NT2/D1 (cell line): ENCODE measurements at places on chromosomes 7 and 10.

- no peak for DNase-seq
These were observed 63.6 kb downstream of the TCERG1L start for GRCh38 chr10:131247873-131248272.

DNA sequence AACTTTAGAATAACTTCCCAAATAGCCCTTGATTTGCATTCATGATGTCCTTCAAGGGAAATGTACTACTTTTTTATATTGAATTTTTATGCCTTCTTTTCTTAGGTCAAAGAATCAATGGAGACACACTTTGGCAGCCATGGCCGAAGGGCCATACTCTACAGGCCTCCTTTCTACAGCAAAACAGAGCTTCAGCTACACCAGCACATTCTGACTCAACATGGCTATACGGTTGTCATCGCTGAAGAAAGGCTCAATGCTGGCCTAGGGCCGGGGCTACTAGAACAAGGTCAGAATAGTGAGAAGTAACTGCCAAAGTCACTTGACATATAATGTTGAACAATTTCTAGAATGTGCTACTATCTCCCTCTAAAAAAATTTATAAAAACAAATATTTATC is 27.0 kb downstream of the CPED1 start:
- no peak for DNase-seq

DNA sequence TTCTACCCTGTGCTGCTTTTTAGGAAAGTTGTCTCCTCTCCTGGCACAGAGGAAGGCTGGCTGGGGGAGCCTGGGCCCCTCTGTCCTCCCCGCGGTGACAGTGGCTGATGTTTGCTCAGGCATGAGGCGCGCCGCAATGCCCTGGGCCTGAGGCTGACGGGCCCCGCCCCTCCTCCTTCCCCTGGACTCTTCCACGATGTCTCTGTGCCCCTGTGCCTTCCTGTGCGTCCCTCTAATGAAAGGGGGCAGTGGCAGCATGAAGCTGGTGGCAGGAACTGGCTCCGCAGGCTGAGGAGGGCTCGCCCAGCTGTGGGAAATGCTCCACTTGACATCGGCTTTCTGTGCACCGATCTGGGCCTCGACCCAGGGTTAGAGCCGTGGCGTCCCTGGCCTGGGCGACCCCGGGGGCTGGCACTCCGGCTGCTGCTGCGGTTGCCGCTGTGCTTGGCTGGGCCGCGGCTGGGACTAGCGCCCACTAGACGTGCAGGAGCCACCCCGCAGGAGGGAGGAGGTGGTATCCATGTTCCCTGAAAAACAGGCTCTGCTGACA is 67.9 kb downstream of the ZNF680 start:
- DNase-seq: no peak

- no peak for DNase-seq
These were observed 74.0 kb upstream of the TRIL start for GRCh38 chr7:29032146-29032545.

GRCh38 chr7:77899516-77899915 is 100.9 kb downstream of the PHTF2 start:
- no peak for DNase-seq

- DNase-seq: no peak
These were observed 29.7 kb upstream of the GPAM start for GRCh38 chr10:112213098-112213823.

DNA sequence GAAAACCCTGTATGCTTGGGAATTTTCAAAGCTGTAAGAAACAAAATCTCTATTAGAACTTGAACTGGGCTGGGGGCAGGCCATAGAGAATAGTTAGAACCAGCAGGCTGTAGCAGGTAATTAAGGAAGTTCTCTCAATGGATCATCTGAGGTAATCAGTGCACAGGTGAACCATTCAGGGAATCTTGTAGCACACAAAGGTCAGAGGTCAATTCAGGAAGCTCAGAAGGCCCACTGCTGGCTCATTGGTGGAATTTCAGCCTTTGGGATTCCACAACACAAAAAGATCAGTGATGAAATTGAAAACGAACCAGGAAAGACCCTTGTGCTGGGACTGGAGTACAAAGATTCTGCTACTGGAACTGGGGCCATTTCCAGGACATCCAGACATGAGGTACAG is 82.0 kb downstream of the TMEM168 start:
- DNase-seq: no peak

GRCh38 chr7:50687575-50688225 is 95.0 kb downstream of the GRB10 start:
- DNase-seq: no peak

GRCh38 chr7:122014697-122015096 is 129.4 kb downstream of the AASS start:
- no peak for DNase-seq

GRCh38 chr7:37815671-37816371 is 32.6 kb upstream of the NME8 start:
- no peak for DNase-seq

GRCh38 chr7:149804106-149804505 is 30.7 kb upstream of the ZNF467 start:
- DNase-seq: no peak
